Prostate gland (tissue), 2 donors: ENCODE measurements at places on chromosomes 3 and 15.

GRCh38 chr3:60085649-60086048 is 1035.8 kb upstream of the CFAP20DC start:
- DNase-seq = no peak

GRCh38 chr15:57302640-57303257 is 73.6 kb upstream of the CGNL1 start:
- no peak for DNase-seq

DNA sequence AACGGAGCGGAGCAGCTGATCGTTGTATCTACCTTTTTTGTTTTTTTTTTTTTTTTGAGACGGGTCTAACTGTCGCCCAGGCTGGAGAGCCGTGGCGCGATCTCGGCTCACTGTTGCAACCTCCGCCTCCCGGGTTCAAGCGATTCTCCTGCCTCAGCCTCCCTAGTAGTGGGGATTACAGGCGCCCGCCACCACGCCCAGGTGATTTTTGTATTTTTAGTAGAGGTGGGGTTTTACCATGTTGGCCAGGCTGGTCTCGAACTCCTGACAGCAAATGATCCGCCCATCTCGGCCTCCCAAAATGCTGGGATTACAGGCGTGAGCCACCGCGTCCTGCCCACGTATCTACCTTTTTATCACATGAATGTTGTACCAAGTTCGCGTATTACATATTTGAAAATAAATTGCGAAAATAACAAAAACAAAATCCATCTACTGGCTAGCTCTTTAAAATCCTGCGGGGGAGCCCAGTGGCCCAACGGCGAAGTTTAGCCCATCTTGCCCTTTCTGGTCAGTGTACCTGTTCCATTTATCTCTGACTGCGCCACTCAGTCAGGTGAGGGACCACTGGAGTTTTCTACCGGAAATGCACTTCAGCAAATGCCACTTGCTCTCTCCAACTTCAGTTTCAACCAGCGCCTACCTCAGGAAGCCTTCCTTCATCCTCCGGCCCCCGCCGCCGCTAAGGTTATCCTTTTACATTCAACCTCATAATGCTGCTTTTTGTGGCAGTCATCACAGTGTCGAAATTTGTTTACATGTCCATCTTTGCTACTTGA is 1.2 kb upstream of the EIF3J start:
- peak; percentile 20 for DNase-seq

DNA sequence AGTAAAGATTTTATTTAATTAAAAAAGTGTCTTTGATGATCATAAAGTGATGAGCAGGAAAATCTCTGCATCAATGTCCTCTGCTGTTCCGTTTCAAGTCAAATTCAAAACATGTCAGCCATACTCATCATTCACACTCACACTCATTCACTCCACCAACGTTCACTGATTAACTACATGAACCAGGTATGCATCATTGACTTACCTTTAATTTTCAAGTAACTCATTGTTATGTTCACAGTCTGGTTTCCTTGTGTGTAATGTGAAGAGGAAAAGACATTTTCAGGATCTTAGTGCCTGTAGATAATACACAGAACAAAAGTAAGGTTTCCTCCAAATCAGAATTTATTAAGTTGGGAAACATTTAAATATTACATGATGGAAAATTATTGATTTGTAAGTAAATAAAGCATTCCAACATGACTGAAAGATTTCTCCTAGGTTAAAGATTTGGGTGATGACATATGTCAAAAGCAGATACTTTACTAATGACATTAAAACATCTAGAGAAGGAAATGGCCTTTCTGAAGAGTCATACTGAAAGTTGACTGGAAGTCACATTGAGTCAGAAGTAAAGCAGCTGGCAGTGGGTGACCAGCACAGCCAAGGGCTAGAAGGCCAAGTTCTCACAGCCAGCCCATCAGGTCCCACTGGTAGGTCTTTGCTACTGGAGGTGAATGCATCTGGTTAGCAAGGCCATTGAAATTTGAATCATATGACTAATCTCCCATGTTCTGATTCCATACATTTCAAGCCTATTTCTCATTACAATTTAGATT is 251.9 kb downstream of the CDIN1 start:
- DNase-seq = no peak

DNA sequence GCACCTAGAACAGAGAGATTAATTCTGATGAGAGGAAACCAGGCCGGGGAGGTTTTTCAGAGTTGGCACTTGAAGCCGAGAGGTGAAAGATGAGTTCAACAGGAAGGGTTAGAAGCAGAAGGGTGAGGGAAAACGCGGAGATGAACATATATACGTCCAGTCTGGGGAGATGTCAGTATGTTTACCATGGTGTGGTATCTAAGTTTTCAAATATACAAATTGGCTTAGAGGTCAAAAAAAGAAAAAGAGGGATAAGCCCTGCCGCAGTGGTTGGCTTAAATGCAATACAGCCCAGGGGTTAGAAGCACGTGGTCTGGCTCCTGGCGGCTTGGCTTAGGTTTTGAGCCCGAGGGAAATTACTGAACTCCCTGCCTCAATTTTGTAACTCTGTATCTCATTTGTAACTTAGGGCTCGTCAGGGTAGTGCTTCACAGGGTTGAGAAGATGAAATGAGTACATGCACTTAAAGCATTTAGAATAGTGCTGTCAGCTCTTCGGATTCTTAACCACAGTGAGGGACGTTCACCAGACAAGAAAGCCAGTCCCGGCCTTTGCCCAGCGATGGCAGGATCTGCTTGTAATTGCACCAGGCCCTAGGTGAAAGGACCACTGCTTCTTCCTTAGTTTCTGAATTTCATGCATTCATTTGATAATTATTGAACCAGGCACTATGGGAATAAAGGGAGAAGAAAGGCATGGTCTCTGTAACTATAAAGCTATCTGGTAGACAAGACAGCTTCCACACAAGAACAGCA is 6.4 kb downstream of the HES1 start:
- DNase-seq = no peak

- no peak for DNase-seq
These were observed 127.6 kb downstream of the TMCO5A start for GRCh38 chr15:38061856-38062649.
